ENCODE measurements at places on chromosomes 3 and 15.
A peak's percentile ranks its signal among the peaks of the same experiment; 100 is the strongest.

DNA sequence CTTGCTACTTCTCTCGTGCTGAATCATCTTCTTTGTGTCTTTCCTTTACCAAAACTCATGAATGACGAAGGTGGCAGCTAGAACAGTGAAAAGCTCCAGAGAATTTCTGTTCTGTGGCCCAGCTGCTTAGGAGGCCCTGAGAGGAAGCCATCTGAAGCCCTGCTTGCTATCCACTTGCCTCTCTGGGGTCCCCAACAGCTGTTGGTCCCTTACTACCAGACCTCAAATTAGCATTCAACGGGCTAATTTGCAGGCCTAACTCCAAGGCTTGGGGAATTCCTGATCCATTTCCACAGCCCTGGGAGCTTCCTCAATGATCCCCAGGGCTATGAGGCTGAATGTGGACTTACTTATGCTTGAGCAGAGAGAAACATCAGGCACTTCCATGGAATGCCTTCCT is 37.5 kb upstream of the FSTL1 start:
- no peaks in the 10 kb centered on the region for H3K36me3 ChIP-seq
- H3K27me3 ChIP-seq, result peaks cover 8% of the 10 kb centered on the region

DNA sequence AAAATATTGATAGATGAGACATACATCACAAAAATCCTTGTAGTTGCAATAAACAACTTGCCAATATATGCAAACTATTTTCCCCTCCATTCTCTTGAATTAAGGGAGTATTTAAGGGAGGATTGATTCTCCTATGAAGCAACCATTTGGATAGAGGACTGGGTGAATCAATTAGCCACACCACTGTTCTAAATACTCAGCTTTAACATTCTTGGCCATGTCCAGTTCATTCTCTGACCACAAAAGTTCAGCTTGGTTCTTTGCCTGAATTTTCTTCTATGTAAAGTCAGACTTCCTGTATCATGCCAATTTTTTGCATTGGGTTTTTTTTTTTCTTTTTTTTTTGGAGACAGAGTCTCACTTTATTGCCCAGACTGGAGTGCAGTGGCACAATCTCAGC is 15.8 kb upstream of the SEC11A start:
- H3K27me3 ChIP-seq, result no peaks in the 10 kb centered on the region
- H3K4me3 ChIP-seq, result no peak overlapping the region
- H3K27ac ChIP-seq, result no peak overlapping the region
- peaks cover 7% of the 10 kb centered on the region for H3K4me1 ChIP-seq

DNA sequence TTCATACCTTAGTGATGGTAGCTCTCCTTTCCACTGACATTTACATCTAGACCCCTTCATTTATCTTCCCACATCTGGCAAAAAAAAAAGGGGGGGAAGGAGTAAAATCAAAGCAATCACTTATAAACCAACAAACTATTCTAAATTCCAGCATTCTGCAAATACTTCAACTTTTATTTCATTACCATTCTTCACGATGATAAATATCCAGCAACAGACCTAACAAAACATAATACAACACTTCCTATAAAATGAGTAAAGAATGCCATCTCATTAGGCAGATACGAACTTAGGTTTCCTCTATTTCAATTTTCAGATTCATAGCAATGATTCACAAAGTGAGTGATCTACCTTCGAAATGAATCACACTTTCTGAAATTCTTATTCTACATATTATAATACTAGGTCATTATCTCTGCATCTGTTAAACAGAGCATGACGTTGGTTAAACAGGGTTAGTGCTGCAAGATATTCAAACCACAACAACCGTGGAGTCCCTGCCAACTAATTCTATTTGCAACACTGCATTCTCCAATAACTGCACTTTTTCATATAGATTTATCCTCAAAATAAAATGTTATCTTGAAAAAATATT is at the start of gene LRRFIP2:
Gene LRRFIP2, minus strand, starts transcription at position 51 of the 595 bp plus-strand sequence. CDS start 25,599 bp downstream, outside the sequence.
- H3K27me3 ChIP-seq, result no peaks in the 10 kb centered on the region
- DNase-seq, result no peak
- peaks cover 37% of the 10 kb centered on the region for H3K36me3 ChIP-seq
- peak within 1 kb of the TSS; percentile 79 for H3K27ac ChIP-seq

GRCh38 chr3:183497313-183497712 is 58.2 kb downstream of the KLHL6 start:
- no peak for DNase-seq
- H3K27ac ChIP-seq, result no peak overlapping the region
- no peaks in the 10 kb centered on the region for H3K27me3 ChIP-seq
- no peaks in the 10 kb centered on the region for H3K4me1 ChIP-seq
- H3K4me3 ChIP-seq, result no peak overlapping the region
- no peaks in the 10 kb centered on the region for H3K36me3 ChIP-seq

DNA sequence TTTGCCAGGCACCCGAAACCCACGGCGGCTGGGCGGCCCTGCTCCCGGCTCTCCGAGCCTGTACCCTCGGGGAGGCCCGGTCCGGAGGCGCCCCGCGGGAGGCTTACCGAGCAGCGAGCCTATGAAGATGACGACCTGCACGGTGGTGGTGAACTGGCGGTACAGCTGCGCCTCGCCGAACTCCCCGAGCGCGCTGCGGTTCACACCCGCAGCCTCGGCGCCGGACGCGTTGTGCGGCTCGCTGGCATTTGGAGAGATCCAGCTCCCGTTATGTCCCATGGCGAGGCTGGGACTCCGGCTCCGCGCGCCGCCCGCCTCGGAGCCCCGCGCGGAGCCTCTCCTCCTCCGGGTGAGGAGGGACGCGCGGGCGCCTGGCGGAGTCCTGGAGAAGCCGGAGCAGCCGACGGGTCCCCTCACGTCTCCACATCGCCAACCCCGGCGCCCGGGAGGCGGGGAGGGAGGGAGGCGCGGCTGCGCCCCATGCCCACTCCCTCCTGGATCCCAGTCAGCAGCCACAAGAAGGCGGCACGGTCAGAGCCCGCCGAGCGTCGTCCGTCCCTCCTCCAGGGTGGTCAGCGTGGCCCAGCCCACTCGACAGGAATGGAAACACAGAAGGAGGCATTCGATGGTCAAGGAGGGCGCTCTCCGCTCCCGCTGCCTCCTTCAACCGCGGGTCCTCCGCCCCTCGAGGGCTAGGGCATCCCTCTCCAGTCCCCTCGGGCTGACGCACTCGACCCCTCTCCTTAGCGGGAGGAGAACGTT is at the start of gene GPR176:
Gene GPR176, minus strand, starts transcription at position 519 of the 762 bp plus-strand sequence. Its CDS starts 240 bp downstream, at position 279.
- H3K36me3 ChIP-seq, result no peaks in the 10 kb centered on the region
- H3K27ac ChIP-seq, result peak within 1 kb of the TSS; percentile 9
- DNase-seq, result peak; percentile 49

DNA sequence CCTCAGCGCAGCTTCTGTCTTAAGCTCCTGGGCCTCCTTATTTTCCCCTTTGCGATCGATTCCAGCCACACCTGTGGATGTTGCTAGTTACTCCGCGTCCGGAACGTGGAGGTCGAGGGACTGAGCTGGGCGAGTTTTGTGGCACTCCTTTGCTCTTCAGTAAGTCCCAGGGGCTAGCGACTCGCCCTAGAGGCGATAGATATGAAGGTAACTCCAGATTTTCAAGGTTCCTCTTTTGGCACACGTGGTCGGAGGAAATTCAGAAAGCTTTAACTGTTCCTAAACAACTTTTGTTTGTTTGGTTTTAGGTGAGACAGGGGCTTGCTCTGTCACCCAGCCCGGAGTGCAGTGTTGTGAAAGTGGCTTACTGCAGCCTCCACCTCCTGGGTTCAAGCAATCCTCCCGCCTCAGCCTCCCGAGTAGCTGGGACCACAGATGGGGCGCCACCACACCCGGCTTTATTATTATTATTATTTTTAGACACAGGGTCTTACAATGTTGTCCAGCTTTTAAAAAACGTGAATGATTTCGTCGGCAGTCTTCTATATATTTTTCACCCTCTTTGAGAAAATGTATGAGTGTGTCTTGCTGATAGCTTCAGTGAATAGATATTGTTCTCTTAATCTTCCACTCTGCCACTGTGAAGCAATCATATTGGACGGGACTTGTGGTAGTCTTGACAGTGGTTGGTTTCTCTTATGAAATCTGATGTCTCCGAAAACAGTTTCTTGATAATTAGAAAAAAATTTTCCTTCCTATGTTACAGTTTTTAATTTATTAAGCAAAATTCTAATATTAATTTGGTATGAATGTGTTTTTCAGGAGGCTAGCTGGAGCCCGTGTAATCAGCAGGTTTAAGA is 785 bp downstream of the MFSD1 start:
- no peaks in the 10 kb centered on the region for H3K36me3 ChIP-seq
- no peaks in the 10 kb centered on the region for H3K4me1 ChIP-seq
- no peak overlapping the region for H3K27ac ChIP-seq
- peak overlapping the region; percentile 88 for H3K4me3 ChIP-seq
- H3K27me3 ChIP-seq, result peaks cover 14% of the 10 kb centered on the region

GRCh38 chr3:100968932-100969906 is 24.0 kb downstream of the ABI3BP start:
- no peak for DNase-seq
- no peaks in the 10 kb centered on the region for H3K36me3 ChIP-seq
- H3K4me1 ChIP-seq, result no peaks in the 10 kb centered on the region
- H3K4me3 ChIP-seq, result no peak overlapping the region

- peaks cover 3% of the 10 kb centered on the region for H3K4me1 ChIP-seq
- H3K4me3 ChIP-seq, result no peak overlapping the region
- H3K27me3 ChIP-seq, result no peaks in the 10 kb centered on the region
- no peaks in the 10 kb centered on the region for H3K36me3 ChIP-seq
- H3K27ac ChIP-seq, result no peak overlapping the region
Measured at GRCh38 chr3:39433642-39434041, 27.1 kb downstream of the RPSA start.

DNA sequence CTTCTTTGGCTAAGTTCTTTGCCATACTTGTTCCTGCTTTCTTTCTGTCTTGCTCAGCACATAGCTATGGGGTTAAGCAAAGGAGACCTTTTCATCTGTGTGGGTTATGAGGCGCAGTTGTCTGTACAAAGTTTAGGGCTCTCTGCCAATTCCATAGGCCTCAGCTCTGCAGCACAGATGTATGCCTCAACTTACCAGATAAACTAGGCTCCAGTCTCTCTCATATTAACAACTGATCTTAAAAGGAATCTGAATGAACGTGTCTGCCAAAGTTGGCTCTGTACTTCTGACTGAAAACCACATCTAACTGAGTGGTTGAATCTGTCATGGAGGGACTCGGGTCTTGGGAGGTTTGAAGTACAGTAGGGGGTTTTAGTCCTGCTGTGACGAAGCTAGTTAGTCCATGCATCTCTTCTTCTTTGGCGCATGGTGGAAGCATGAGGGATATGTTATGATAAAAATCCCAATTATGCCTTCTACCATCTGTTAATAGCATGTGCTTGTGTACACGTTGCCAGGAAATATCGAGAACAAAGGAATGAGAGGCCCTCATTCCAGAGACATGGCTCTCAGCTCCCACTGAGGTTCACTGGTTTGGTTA is 114.6 kb upstream of the TSC22D2 start:
- H3K27me3 ChIP-seq, result no peaks in the 10 kb centered on the region
- H3K4me1 ChIP-seq, result no peaks in the 10 kb centered on the region
- DNase-seq, result no peak
- no peak overlapping the region for H3K27ac ChIP-seq
- no peaks in the 10 kb centered on the region for H3K36me3 ChIP-seq

- no peak overlapping the region for H3K4me3 ChIP-seq
- H3K36me3 ChIP-seq, result no peaks in the 10 kb centered on the region
- DNase-seq, result no peak
- no peak overlapping the region for H3K27ac ChIP-seq
- H3K27me3 ChIP-seq, result no peaks in the 10 kb centered on the region
Measured at GRCh38 chr15:58241872-58242271, 103.7 kb downstream of the AQP9 start.

GRCh38 chr15:38888701-38889221 is 324.1 kb upstream of the RASGRP1 start:
- DNase-seq, result no peak
- H3K4me1 ChIP-seq, result no peaks in the 10 kb centered on the region
- no peaks in the 10 kb centered on the region for H3K27me3 ChIP-seq
- no peak overlapping the region for H3K27ac ChIP-seq

- H3K36me3 ChIP-seq, result peaks cover 100% of the 10 kb centered on the region
- no peak overlapping the region for H3K4me3 ChIP-seq
Measured at GRCh38 chr3:13333236-13333897, 86.8 kb downstream of the NUP210 start.

DNA sequence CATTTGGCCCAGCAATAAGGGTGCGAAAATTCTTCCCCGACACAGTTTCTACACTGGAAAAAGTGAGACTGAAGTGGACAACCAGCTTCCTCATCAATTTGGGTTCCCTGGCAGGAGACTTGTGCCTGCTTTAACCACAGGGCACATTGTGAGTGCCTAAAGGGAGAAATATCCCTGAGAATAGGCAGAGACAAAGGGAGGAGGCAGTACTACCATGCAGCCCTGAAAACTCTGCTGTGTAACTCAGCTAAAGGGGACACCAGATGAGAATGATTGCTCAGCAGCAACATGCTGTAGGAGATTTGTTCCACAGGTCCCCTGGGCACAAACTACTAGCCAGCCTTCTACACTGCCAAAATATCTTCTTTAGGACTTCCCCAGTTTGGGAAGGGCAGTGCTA is 15.6 kb upstream of the KPNA4 start:
- no peak overlapping the region for H3K27ac ChIP-seq
- H3K4me1 ChIP-seq, result no peaks in the 10 kb centered on the region
- no peaks in the 10 kb centered on the region for H3K27me3 ChIP-seq
- DNase-seq, result no peak
- H3K36me3 ChIP-seq, result peaks cover 1% of the 10 kb centered on the region

GRCh38 chr15:95880031-95880570 is 450.4 kb upstream of the NR2F2 start:
- H3K4me3 ChIP-seq, result no peak overlapping the region
- no peak for DNase-seq
- H3K4me1 ChIP-seq, result peaks cover 11% of the 10 kb centered on the region
- no peaks in the 10 kb centered on the region for H3K27me3 ChIP-seq
- no peaks in the 10 kb centered on the region for H3K36me3 ChIP-seq

DNA sequence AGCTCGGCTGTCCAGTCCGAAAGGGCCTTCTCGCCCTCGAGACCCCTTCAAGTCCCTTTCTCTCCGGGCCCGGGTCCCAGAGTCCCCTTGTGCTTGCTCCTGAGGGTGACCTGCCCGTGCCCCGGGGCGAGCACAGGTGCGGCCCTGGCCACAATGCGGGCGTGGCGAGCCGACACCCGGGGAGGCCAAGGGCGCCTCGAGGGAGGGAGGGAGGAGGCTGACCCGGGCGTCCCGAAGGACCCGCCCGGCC is 810 bp upstream of the MEF2A start:
- peaks cover 3% of the 10 kb centered on the region for H3K36me3 ChIP-seq
- H3K4me1 ChIP-seq, result peaks cover 1% of the 10 kb centered on the region
- DNase-seq, result peak; percentile 43
- H3K27ac ChIP-seq, result no peak overlapping the region
- peak overlapping the region; percentile 88 for H3K4me3 ChIP-seq
- peaks cover 2% of the 10 kb centered on the region for H3K27me3 ChIP-seq

GRCh38 chr3:55309336-55309735 is 177.8 kb downstream of the WNT5A start:
- no peaks in the 10 kb centered on the region for H3K36me3 ChIP-seq
- H3K27me3 ChIP-seq, result no peaks in the 10 kb centered on the region
- no peak for DNase-seq
- H3K4me3 ChIP-seq, result no peak overlapping the region

Data from neuronal stem cell (in vitro differentiated cells).